ENCODE measurements at places on chromosomes 11 and 22. TPM values are rescaled to one million over a fixed set of nuclear protein-coding genes. Genes with fewer than 3 reads are reported as not detected.

- H3K4me1 ChIP-seq, result no peaks in the 10 kb centered on the region
- H3K4me3 ChIP-seq, result no peak overlapping the region
- no peak for DNase-seq
- H3K27me3 ChIP-seq, result no peaks in the 10 kb centered on the region
Observed at GRCh38 chr11:72683782-72684200, 9.6 kb upstream of the PDE2A start.

- no peaks in the 10 kb centered on the region for H3K4me1 ChIP-seq
- no peak for DNase-seq
- no peak overlapping the region for H3K27ac ChIP-seq
- H3K4me3 ChIP-seq, result no peak overlapping the region
Observed at GRCh38 chr11:62108017-62108750, 15.6 kb upstream of the INCENP start.

NPTXR gene
- 5.8 TPM for total RNA-seq

GRCh38 chr11:64229090-64229743, 1.1 kb upstream of the DNAJC4 start:
- no peaks in the 10 kb centered on the region for H3K4me1 ChIP-seq
- H3K27me3 ChIP-seq, result peaks cover 9% of the 10 kb centered on the region
- no peak for DNase-seq
- H3K4me3 ChIP-seq, result no peak overlapping the region
- no peaks in the 10 kb centered on the region for H3K36me3 ChIP-seq

IFTAP gene
- total RNA-seq, result 22.3 TPM

DNA sequence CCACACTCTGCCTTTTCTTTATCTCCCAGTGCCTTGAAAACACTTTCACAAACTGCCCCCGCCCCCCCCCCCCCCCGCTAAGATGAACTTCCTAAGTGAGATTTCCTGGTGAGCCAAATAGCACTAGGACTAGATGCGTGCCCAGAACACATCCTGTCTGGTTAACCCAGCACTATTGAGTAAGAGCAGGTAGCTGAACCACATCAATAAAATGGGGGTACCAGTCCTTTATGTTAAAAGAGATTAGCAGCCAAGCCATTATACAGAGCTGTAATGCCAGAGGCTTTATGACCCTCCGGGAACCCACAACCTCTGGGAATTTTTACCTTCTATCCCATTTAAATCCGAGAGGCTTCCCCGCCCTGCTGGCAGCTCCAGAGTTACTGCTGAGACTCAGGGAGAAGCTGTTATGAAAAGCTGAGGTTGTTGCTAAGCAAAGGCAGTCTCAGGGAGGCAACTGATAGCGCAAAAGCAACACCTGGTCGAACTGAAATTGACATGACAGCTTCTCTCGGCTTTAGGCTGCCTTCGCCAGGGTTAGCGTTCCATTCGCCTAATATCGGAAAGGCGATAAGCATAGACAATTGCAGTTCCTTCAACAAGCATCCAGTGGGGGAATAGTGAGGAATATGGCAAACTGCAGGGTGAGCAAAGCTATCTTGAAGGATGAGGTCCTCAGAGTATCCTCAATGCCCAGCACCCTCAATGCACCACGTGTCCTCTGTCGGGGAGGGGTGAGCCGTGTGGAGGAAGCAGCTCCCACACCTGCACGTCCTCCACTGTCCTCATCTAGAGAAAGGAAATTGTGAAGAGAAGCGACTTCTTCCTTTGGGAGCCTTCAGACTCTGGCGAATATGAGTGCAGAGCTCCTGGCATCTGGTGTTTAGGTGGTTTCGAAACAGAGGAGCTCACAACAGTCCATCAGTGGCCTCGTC, 977.0 kb downstream of the NTM start:
- H3K4me3 ChIP-seq, result no peak overlapping the region
- no peaks in the 10 kb centered on the region for H3K27me3 ChIP-seq
- no peak for DNase-seq
- H3K4me1 ChIP-seq, result peaks cover 4% of the 10 kb centered on the region
- no peaks in the 10 kb centered on the region for H3K36me3 ChIP-seq

- H3K27me3 ChIP-seq, result no peaks in the 10 kb centered on the region
- H3K4me3 ChIP-seq, result no peak overlapping the region
- H3K27ac ChIP-seq, result no peak overlapping the region
- DNase-seq, result no peak
- no peaks in the 10 kb centered on the region for H3K4me1 ChIP-seq
Observed at GRCh38 chr11:98725471-98725870, 295.3 kb upstream of the CNTN5 start.

- 0 out of 2 replicates have a peak, but pooled peaks cover 6% of the 10 kb centered on the region for H3K36me3 ChIP-seq
- H3K4me1 ChIP-seq, result no peaks in the 10 kb centered on the region
- no peak overlapping the region for H3K27ac ChIP-seq
- no peak for DNase-seq
- H3K27me3 ChIP-seq, result no peaks in the 10 kb centered on the region
Observed at GRCh38 chr22:38739300-38740055, 16.3 kb downstream of the SUN2 start.

SAA4 gene
- total RNA-seq, result not detected

CALCB gene
- total RNA-seq, result 3.0 TPM

GRCh38 chr11:33147559-33147958, 13.7 kb downstream of the CSTF3 start:
- no peak for DNase-seq
- no peak overlapping the region for H3K27ac ChIP-seq
- H3K4me3 ChIP-seq, result no peak overlapping the region
- H3K27me3 ChIP-seq, result no peaks in the 10 kb centered on the region

DNA sequence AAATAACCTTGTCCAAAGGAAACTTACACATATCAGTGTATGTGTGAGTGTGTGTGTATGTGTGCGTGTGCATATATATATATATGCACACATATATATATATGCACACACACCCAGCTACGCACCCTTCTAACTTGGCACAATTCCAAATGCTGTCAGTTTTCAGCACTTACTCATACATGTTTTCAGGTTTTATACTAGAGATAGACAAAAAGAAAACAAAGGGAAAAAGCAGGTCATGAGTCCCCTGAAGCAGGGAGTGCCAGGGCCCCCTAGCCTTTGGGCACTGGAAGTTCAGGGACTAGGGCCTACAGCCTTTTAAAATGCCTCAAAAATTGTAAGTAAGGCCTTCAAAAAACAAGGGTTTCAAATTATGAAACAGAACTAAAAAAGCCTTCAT, 265.4 kb downstream of the CADM1 start:
- H3K27me3 ChIP-seq, result no peaks in the 10 kb centered on the region
- H3K4me1 ChIP-seq, result no peaks in the 10 kb centered on the region

DNA sequence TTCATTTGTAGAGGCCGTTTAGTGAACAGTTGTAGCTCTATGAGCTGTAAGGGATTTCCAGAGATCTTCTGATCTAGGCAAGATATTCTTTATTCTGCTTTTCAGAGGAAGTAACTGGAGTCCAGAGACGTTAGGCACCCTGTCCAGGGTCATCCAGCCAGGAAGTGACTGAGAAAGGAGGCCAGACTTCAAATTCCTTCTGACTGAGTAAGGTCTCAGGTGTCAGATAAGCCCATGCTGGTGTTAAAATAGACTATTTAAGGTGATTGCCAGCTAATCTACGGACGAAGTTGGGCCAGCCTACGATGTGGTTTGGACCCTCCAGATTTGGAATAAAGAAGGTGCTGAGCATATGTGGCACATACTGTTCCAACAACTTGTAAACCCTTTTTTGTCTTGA, 54.6 kb downstream of the GRIK4 start:
- H3K36me3 ChIP-seq, result no peaks in the 10 kb centered on the region
- H3K27ac ChIP-seq, result no peak overlapping the region
- peaks cover 10% of the 10 kb centered on the region for H3K4me1 ChIP-seq
- H3K4me3 ChIP-seq, result no peak overlapping the region
- H3K27me3 ChIP-seq, result peaks cover 38% of the 10 kb centered on the region
- DNase-seq, result no peak

DNA sequence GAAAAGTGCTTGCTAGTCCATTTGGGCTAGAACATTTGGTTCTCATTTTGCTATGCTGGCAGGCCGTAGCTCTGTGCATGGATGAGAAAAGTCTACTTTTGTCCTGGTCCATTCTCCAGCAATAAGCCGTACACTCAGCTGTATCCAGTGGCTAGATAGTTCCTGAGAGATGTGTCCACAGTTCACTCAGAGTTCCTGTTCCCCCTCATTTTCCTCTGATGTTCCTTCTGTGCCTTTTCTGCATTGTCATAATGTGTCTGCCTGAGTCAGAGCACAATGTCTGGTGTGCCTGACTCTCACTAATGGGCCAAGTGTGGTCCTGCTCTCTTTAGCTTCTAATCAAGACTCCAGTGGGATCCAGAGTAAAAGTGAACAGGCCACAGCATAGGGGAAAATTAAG, 215.7 kb upstream of the CTSC start:
- H3K36me3 ChIP-seq, result no peaks in the 10 kb centered on the region
- H3K27ac ChIP-seq, result no peak overlapping the region
- H3K27me3 ChIP-seq, result no peaks in the 10 kb centered on the region
- H3K4me1 ChIP-seq, result no peaks in the 10 kb centered on the region
- DNase-seq, result no peak
- H3K4me3 ChIP-seq, result no peak overlapping the region

GRCh38 chr11:17816232-17816931, 81.8 kb downstream of the KCNC1 start:
- no peaks in the 10 kb centered on the region for H3K27me3 ChIP-seq
- H3K36me3 ChIP-seq, result no peaks in the 10 kb centered on the region
- no peaks in the 10 kb centered on the region for H3K4me1 ChIP-seq

GRCh38 chr11:925158-925495, 543 bp upstream of the AP2A2 start:
- no peak for DNase-seq
- no peaks in the 10 kb centered on the region for H3K27me3 ChIP-seq
- no peak overlapping the region for H3K27ac ChIP-seq
- H3K4me3 ChIP-seq, result no peak overlapping the region
- H3K36me3 ChIP-seq, result no peaks in the 10 kb centered on the region

GRCh38 chr22:39088685-39089032, 8.4 kb upstream of the APOBEC3H start:
- H3K36me3 ChIP-seq, result no peaks in the 10 kb centered on the region
- no peaks in the 10 kb centered on the region for H3K27me3 ChIP-seq
- H3K4me1 ChIP-seq, result peaks cover 5% of the 10 kb centered on the region
- no peak for DNase-seq
- no peak overlapping the region for H3K27ac ChIP-seq

- H3K4me1 ChIP-seq, result no peaks in the 10 kb centered on the region
- no peak overlapping the region for H3K27ac ChIP-seq
- H3K4me3 ChIP-seq, result no peak overlapping the region
- H3K36me3 ChIP-seq, result no peaks in the 10 kb centered on the region
- DNase-seq, result no peak
Observed at GRCh38 chr22:26442086-26442756, 13.2 kb downstream of the ASPHD2 start.

FJX1 gene
- 14.2 TPM for total RNA-seq

- no peaks in the 10 kb centered on the region for H3K36me3 ChIP-seq
- no peak for DNase-seq
- no peaks in the 10 kb centered on the region for H3K27me3 ChIP-seq
- H3K27ac ChIP-seq, result no peak overlapping the region
Observed at GRCh38 chr22:40107851-40108378, 69.8 kb upstream of the TNRC6B start.

All from H1 (cell line).